Activated CD4-positive, alpha-beta T cell treated with anti-CD3 and anti-CD28 coated beads for 48 hours (primary cell): ENCODE measurements at places on chromosomes 7 and 10.

- no peak for DNase-seq
Measured at GRCh38 chr10:95335933-95336699, 45.3 kb upstream of the PDLIM1 start.

DNA sequence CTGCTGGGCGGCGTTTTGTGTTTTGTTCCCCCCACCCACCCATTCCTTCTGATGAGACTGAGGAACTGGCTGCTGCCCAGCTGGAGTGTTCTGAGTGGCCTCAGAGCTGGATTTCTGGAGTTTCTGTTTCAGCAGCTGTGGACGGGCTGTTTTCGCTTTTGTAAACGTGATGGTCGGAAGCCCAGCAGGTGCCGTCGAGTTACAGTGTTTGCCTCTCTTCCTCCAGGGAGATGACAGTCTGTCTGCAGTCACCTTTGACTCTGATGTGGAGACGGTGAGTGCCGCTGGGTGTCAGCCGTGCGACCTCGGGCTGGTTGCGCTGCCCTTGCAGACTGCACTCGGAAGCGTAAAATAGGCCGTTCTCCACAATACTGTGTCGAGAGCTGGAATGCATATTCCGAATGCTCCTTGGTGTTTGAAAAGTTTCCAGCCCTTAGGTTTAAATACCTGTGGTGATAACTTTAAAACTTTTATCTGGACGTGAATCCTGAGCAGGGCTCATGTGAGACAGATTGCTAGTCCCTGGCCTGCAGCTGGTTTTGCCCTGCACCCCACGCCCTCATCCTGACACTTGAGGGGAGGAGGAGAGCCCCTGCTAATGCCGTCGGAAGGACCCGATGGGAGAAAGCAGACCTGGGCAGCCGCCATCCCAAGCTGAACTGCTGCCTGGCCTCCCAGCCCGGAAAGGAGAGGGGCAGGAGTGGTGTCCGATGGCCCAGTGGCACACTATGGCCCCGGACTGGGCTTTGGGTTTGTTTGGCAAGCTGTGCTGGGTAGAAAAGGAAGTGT is 8.3 kb downstream of the IQCE start:
- DNase-seq: peak; percentile 24

- no peak for DNase-seq
Measured at GRCh38 chr10:116265686-116266085, 7.3 kb downstream of the GFRA1 start.

DNA sequence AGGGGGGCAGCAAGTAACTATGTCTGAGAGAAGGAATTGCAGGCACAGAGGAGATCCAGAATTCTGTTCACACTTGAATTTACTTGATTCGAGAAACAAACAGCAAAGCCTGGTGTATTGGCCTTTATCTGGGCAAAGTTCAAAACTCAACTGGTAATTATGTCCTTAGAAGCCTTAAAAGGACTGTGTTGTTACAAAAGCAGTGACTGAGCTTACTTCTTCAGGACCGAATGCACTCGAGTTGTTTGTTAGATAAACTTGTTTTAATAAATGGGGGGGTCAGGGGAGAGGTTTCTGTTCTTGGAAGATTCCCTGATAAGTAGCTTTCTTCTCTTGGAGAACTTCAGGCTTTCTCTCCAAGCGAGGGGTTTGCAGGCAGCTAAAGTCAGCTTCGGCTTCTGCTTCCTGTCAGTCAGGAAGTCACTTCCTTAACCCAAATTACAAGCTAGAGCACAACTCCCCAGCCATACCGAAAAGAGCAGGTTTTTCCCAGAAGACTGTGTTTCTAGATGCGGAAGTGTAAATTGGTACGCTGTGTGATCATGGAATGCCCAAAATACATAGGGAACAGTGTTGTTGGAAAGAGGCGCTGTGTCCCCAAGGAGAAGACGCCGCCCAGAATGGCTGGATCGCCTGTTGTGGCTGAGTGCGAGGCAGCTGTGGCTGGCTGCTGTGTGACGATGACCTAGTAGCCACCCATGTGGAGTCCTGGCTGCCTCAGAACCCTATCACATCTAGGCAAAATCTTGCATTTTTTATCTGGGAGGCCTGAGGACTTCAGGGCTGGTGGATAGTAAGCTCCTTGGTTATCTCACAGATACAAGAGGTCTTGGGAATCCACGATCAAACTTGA is 110.4 kb downstream of the TCF7L2 start:
- no peak for DNase-seq

- no peak for DNase-seq
Measured at GRCh38 chr7:5094641-5095040, 49.0 kb downstream of the RBAK start.

- no peak for DNase-seq
Measured at GRCh38 chr7:70298780-70299471, 700.7 kb downstream of the AUTS2 start.

- no peak for DNase-seq
Measured at GRCh38 chr7:46791188-46791587, 790.7 kb downstream of the TNS3 start.

- no peak for DNase-seq
Measured at GRCh38 chr7:21912305-21912704, 33.4 kb downstream of the CDCA7L start.

GRCh38 chr10:70441895-70442309 is 421 bp upstream of the NODAL start:
- no peak for DNase-seq

- no peak for DNase-seq
Measured at GRCh38 chr7:158067219-158067930, 520.2 kb downstream of the PTPRN2 start.

GRCh38 chr7:155346285-155346684 is 48.6 kb downstream of the INSIG1 start:
- DNase-seq: no peak

- DNase-seq: no peak
Measured at GRCh38 chr10:119640384-119640783, 10.8 kb upstream of the BAG3 start.

GRCh38 chr10:72470666-72471065 is 115.9 kb upstream of the DNAJB12 start:
- no peak for DNase-seq

- DNase-seq: no peak
Measured at GRCh38 chr10:101952191-101952590, 103.8 kb downstream of the ARMH3 start.

DNA sequence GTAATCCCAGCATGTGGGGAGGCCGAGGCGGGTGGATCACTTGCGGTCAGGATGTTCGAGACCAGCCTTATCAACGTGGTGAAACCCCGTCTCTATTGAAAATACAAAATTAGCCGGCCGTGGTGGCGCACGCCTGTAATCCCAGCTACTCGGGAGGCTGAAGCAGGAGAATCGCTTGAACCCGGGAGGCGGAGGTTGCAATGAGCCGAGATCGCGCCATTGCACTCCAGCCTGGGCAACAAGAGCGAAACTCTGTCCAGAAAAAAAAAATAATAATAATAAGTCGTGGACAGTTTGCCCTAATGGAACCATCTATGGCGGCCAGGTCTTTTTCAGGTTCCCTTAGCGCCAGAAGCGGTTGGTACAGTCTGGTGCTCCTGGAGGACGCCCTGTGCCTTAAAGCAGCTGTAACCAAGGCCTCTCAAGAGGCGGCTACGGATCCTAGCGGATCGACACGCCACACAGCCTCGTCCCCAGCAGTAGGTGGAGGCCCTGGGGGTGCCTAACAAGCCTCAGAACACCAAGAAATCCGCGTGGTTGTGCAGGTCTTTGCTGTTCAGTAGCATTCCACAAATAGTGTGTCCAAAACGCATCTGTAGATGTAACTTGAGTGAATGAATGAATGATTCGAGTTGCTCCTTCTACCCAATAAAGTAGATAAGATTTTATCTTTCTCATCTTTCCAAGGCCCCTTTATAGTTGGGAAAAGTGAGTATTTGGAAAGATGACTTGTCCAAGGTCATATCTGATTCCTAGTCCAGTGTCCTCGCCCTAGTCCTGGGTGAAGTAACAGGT is 982 bp downstream of the PGAM1 start:
- no peak for DNase-seq

GRCh38 chr7:90579181-90579688 is 16.9 kb upstream of the CDK14 start:
- DNase-seq: no peak

- DNase-seq: no peak
Measured at GRCh38 chr10:129837909-129838582, 126.0 kb downstream of the EBF3 start.

DNA sequence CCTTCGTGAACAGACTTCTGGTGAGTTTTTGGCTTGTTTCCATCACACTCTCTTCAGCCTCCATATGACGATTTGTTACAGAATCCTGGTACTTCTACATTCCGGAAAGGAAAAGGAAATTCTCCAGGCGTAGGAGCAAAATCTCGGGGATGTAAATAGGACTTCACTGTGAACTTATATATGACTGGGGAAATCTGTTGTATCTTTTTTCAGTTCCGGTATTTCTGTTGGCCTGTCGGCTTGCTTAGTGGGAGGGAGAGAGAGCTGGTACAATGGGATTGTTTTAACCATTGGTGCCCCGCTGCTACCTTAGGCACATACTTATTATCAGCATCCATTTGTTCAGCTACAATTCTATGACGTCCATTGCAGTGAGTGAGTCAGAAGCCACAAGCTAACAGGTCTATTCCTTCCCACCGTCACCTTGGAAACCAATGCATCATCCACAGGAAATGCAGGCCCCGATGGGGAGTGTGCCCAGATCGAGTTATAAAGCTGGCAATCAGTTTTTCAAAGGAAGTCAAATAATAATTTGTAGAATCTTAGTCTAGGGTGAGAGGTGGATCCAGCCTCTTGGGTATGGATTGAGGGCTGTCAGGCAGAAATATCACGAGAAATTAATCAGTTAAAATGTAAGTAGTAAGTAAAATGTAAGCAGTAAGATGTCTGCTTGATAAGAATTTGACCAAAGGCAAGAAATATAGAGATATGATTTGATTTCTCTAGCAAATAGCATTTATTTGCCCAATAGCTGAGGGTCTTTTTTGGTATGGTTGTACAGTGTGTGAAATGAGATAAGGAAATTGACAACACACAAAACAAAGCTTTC is 92.0 kb upstream of the MKLN1 start:
- peak; percentile 82 for DNase-seq

DNA sequence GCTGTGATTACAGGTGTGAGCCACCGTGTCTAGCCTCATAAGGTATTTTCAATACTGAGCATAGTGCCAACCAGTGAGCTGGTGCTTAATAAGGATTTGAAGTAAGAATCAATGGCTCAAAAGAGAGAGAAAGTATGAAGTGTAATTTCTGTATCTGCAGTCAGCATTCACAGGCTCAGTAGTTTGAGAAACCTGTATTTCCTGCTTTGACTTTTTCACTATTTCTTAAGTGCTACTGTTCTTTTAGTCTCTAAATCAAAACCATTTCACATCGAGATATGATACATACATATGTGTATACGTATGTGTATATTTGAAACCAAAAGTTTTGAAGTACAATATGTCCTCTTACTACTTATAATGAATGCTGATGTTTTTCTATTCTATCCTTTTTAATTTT is 189.9 kb downstream of the PPP1R9A start:
- no peak for DNase-seq

- DNase-seq: no peak
Measured at GRCh38 chr7:22329816-22330524, 27.0 kb downstream of the RAPGEF5 start.

GRCh38 chr7:3991731-3992231 is 690.3 kb upstream of the FOXK1 start:
- no peak for DNase-seq

- no peak for DNase-seq
Measured at GRCh38 chr10:55410415-55410885, 609.4 kb upstream of the PCDH15 start.

DNA sequence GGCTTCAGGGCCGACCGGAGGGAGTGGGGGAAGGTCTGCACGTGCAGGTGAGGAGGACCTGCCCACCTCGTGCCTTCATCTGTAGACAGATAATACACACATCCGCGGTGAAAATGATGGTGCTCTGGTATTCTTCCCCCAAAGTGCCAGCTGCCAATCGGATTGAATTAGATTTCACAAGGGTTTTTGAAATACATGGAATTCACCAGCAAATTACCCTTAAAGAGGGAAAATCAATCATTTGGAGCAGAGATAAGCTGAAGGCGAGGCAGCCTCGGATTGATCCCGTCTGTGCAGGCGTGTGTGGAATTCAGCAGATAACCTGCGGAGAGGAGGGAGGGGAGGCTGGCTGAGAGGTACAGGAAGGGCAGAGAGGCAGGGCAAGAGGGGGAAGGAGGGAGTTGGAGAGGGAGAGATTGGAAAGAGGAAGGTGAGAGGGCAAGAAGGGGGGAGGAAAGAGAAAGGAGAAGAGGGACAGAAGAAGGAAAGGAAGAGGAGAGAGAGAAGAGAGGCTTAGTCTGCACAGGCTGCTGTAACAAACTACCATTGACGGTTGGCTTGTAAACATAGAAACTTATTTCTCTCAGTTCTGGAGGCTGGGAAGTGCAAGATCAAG is 84.2 kb downstream of the C10orf105 start:
- DNase-seq: no peak

GRCh38 chr7:137930581-137930980 is 71.3 kb downstream of the CREB3L2 start:
- no peak for DNase-seq

DNA sequence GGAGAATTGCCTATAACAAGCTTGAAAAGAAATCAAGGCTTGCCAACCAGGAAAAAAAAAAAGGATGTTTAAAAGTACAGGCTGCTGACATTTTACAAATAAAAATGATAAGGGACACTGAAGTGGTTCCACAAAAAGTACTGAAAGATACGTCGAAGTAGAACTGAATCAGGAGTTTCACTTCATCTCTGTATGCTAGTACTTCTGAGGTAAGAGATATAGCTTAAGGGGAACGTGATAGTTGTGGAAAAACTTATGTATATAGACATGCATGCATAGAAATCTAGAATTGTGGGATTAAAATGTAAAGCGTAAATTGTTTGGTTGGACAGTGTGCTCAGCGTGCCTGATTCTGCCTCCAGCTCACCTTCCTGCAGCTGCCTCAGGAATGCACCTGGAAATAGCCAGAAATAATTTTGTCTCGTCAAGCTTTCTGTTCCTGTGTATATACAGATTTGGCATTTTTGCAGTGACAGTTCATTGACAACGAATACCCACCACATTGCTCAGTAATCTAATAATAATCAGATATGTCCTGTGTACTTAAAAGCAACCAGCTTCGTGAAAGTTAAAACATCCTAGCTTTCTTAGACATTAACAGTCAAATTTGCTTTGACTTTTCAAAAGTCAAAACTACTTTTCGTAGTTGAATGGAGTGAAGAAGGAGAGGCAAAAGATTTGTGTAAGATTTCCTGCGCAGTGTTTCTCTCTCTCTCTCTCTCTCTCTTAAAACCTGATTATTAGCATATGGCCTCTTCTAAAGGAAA is 1.4 kb downstream of the SOSTDC1 start:
- no peak for DNase-seq

DNA sequence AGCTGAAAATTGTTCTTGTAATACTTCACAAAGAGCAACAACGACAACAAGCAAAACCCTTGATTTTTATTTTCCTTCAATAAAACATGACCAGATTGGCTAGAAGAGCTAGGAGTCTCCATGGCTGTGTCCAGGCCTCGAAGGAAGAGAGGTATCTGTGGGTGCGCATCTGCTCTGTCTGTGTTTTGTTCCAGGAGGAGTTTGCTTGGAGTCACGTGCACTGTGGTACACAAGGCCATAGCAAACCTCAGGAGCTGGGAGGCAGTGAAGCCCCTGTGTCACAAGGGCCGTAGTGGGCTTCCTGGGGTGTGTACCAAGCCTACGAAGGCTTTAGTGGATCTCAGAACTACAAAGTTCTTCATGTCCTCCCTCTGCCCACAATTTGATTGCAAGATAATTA is 271.7 kb downstream of the TWIST1 start:
- no peak for DNase-seq
